Activated T-helper 1 cell treated with anti-CD3 and anti-CD28 coated beads, Interleukin-12 subunit alpha, Interleukin-12 subunit beta, Interleukin-2, Interleukin-4 antibody, amounts not matched to agents 30 ng/mL and 10 ng/mL and 1 ng/mL, durations not matched to agents 14 hours and 24 hours and 36 hours (primary cell): ENCODE measurements at places on chromosomes 4 and X.

GRCh38 chr4:151407466-151408379, 1.3 kb upstream of the FHIP1A start:
- H3K4me1 ChIP-seq, result peaks cover 23% of the 10 kb centered on the region
- DNase-seq, result peak; percentile 7
- H3K27me3 ChIP-seq, result peaks cover 52% of the 10 kb centered on the region

DNA sequence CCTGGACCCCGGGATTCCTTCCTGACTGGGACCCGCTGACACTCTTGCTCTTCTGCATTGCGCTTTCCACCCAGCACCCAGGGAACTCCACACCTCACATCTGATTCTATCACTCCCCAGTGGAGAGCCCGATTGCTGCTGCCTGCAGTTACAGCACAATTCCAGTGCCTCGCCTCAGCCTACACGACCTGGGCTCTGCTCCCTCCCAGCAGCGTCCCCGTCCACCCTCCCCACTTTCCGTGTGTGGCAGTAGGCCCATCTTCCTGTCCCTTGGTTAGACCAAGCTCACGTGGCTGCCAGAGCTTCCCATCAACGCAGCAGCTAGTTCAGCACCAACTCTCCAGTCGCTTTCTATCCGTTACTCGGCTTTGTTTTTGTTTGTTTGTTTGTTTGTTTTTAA, 66.6 kb upstream of the SORBS2 start:
- H3K27me3 ChIP-seq, result peaks cover 2% of the 10 kb centered on the region
- H3K27ac ChIP-seq, result no peak overlapping the region
- no peaks in the 10 kb centered on the region for H3K36me3 ChIP-seq
- H3K4me1 ChIP-seq, result no peaks in the 10 kb centered on the region
- no peak overlapping the region for H3K4me3 ChIP-seq

- H3K27ac ChIP-seq, result no peak overlapping the region
- no peak for DNase-seq
- H3K4me1 ChIP-seq, result no peaks in the 10 kb centered on the region
Measured at GRCh38 chrX:131393426-131393825, 104.3 kb upstream of the IGSF1 start.

DNA sequence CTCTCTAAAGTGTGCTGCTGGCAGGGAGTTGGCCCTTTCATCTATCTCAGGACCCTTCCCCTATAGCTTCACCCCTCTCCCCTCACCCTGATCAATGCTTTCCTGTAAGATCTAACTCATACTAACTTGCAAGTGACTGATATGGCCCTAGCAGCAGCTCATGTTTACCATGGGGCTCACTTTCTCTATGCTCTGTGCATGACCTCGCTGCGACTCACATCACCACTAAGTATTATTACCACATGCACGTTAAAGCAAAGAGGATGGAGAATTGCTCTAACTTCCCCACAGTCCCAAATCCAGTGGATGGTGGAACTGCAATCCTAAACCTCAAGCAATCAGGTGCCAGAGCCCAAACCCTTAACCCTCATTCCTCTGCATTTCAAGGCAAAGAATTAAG, 626.6 kb downstream of the MID1IP1 start:
- no peak for DNase-seq
- no peaks in the 10 kb centered on the region for H3K27me3 ChIP-seq
- peak overlapping the region; percentile 98 for H3K27ac ChIP-seq
- no peak overlapping the region for H3K4me3 ChIP-seq
- H3K36me3 ChIP-seq, result peaks cover 4% of the 10 kb centered on the region

DNA sequence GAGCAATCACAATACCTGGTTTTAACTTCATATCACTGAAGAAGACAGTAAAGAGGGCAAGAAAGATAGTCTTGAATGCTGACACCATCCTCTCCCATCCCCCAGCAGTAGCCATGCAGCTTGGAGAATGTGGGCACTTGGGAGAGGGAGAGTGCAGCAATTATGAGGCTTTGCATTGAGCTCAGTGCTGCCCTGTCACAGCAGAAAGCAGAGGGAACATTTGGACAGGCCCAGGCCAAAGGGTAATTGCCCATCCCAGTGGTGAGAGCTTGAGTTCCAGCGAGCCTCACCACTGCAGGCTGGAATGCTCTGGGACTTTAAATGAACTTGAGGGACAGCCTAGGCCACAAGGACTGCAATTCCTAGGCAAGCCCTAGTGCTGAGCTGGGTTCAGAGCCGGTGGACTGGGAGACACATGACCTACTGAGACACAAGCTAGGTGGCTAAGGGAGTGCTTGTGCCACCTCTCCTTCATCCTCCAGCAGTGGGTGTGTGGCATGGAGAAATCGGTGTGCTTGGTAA, 36.3 kb downstream of the CORIN start:
- no peak overlapping the region for H3K27ac ChIP-seq
- H3K4me3 ChIP-seq, result no peak overlapping the region
- DNase-seq, result no peak
- no peaks in the 10 kb centered on the region for H3K4me1 ChIP-seq
- H3K27me3 ChIP-seq, result peaks cover 11% of the 10 kb centered on the region

- DNase-seq, result no peak
- no peak overlapping the region for H3K4me3 ChIP-seq
- no peaks in the 10 kb centered on the region for H3K27me3 ChIP-seq
- no peaks in the 10 kb centered on the region for H3K36me3 ChIP-seq
- no peak overlapping the region for H3K27ac ChIP-seq
- no peaks in the 10 kb centered on the region for H3K4me1 ChIP-seq
Measured at GRCh38 chr4:163071308-163071707, 95.4 kb downstream of the NAF1 start.

DNA sequence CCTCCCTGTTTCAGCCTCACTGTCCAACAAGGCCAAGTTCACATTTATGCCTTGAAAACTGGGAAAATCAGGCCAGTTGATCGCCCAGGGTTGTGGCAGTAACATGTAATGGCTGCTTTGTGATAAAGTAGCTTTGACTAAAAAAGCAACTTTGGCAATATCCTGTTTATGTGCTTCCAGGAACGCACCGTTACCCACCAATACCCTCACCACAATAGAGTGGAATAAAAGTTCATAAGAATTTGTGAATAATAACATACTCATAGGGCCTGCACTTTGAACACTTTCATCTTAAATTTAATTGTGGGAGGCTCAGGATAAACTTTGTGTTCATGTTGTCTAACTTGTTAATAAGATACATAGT, 80.7 kb upstream of the MAML3 start:
- H3K4me1 ChIP-seq, result peaks cover 32% of the 10 kb centered on the region
- H3K4me3 ChIP-seq, result peak overlapping the region; percentile 52
- H3K27ac ChIP-seq, result peak overlapping the region; percentile 85

DNA sequence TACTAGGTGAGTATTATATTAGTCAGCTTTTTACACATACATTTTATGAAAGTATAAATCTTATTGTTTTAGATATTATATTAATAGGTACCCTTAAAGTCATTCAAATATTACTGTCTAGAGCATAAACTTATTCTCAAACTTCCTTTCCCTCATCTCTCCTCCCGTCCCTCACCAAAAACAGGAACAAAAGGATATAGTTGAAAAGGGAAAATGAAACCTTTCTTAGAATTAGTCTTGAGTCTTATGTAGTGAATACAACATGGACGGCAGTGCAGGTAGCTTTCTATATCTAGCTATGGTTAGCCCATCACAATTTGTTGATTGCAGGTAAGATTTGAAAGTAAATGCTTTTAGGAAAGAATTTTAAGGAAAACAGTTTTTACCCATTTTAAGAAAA, 65.6 kb downstream of the RBPJ start:
- H3K4me3 ChIP-seq, result no peak overlapping the region
- no peaks in the 10 kb centered on the region for H3K27me3 ChIP-seq
- peaks cover 45% of the 10 kb centered on the region for H3K36me3 ChIP-seq
- no peak for DNase-seq
- H3K27ac ChIP-seq, result no peak overlapping the region
